Transverse colon (tissue), 4 donors: ENCODE measurements at places on chromosomes 13 and 19. TPM values are rescaled to one million over a fixed set of nuclear protein-coding genes. Genes with fewer than 3 reads are reported as not detected.

Gene IL11
- not detected for total RNA-seq

Gene UBA52
- total RNA-seq = 421 TPM

Gene EPS8L1
- total RNA-seq = 57.5 TPM

Gene STOML3
- total RNA-seq = not detected

Gene ANGPTL8
- total RNA-seq = not detected

Gene ACP7
- total RNA-seq = not detected

DNA sequence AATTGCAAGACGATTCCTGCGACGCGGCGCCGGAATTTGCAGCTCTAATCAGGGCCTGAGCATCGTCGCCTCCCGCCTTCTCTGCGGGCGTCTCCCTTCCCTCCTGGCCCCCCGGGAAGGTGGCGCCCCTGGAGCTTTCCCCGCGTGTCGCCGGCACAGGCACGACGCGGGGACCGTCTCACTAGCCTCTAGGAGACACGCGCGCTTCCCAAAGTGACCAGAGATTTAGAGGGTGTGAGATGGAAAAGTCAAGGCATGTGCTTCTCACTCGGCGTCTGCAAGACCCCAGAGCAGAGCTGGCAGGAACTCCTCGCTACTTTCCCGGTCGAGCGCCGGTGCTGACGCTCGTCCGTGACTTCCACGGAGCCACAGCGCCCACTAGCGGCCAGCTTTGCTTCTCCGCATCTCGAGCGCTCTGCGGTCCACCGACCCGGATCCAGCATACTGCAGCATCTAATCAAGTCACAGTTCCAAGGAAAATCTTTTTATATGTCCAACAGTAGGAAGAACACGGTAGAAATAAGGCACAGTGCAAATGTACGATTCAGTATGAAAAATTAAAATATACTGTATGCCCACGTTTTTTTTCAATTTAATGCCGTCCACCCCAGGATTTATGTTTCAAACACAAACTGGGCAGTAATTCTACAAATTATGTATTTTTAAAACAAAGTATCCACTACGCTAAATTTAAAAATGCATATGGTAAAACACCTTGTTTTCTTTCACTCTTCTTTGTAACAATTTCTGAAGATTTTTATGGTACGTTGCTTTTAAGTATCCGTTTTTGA, 977 bp upstream of the EFNB2 start:
- peak; percentile 93 for DNase-seq

DNA sequence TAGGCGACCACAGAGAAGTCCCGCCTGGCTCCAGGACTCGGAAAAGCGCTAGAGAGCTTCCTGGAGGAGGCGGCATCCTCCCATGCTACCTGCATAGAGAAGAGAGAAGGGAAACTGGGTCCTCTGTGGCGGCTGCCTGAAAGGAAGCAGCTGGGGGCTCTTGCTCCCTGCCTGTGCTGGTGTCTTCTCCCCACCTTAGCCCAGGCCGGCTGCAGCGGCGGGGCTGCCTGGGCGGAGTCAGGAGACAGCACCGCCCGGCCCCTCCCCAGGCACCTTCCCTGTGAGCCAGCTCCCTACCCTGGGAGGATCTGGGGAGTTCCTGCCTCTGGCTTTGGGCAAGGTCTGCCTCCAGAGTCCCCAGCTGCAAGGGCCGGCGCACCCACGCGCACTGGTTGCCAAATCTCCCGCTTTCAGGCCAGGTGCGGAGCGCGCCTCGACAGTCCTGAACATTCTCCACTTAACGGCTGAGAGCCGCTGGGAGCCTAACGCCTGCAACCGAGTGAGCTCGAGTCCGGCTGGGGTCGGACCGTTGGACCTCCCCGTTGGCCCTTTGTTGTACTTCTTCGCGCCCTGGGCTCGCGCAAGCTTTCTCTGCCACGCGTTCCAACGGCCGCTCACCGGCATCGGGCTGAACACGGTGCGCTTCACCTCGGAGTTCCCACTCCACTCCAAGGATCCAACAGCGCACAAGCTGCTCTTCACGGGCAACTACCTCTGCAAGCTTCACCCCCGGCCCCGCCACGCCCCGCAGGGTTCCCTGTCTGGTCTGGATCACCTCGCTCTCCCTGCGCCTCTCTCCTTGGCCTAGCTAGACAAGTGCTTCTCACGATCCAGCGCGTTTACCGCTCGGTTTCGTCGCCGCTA, 21.8 kb upstream of the ZNF30 start:
- DNase-seq = no peak

GRCh38 chr13:93234459-93234858, 7.9 kb downstream of the GPC6 start:
- no peak for DNase-seq

DNA sequence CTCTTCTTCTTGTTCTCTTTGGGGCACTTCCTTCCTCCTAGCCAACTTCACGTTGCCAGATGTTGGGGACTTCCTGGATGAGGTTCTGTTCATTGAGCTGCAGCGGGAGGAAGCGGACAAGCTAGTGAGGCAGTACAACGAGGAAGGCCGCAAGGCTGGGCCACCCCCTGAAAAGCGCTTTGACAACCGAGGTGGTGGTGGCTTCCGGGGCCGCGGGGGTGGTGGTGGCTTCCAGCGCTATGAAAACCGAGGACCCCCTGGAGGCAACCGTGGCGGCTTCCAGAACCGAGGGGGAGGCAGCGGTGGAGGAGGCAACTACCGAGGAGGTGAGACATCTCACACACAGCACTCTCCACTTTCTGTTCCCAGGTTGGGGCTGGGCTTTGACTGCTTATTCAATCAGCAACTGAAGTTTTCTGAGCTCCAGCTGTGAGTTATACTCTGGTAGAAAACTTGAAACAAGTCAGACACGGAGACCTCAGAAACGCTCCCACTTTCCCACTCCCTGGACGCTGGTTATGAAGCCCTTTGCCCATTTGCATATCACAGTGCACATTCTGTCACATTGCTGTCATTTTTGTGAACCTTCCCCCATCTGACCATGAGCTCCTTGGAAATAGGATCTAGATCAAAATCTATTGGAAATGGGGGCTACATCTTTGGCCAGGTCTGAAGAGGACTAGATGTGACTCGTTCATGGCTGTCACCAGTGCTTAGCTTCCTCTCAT, 7.2 kb upstream of the CCDC97 start:
- peak; percentile 66 for DNase-seq

DNA sequence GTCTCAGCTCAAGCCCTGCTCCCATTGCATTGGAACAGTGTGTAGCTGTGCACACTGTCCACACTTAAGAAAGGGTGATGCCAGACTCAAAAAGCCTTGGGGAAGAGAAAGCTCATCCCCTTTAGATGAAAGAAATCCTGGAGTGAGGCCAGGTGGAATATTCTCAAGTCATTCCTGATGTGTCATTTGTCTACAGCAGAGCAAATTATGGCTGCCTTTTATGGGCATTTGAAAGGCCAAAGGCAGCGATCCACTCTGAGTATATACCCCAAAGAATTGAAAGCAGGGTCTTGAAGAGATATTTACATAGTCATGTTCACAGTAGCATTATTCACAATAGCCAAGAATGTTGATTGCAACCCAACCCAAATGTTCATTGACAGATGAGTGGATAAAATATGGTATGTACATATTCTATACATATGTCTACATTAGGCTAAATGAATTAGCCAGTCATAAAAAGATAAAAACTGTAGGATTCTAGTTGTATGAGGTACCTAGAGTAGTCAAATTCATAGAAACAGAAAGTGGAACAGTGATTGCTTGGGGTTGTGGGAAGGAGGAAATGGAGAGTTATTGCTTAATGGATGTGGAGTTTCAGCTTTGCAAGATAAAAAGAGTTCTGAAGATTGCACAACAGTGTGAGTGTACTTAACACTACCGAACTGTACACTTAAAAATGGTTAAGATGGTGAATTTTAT, 214.9 kb downstream of the KCNRG start:
- no peak for DNase-seq

DNA sequence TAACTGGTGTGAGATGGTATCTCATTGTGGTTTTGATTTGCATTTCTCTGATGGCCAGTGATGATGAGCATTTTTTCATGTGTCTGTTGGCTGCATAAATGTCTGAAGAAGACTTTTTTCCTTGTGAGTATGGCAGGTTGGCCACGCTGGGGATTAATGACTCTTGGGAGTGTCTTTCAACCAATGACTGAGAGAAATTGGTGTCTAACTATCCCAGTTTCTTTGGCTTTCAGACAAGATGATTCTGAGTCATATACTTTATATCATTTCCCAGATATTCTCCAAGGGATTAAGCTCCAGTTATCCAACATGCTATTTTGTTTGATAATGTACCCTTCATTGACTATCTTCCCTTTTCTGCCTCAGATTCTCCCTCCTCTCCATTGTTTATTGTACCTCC, 35.5 kb upstream of the CSNK1A1L start:
- DNase-seq = no peak

GRCh38 chr13:40479196-40479845, 187.1 kb downstream of the FOXO1 start:
- DNase-seq = no peak

GRCh38 chr19:33387351-33388230, 14.1 kb downstream of the CEBPG start:
- DNase-seq = no peak

DNA sequence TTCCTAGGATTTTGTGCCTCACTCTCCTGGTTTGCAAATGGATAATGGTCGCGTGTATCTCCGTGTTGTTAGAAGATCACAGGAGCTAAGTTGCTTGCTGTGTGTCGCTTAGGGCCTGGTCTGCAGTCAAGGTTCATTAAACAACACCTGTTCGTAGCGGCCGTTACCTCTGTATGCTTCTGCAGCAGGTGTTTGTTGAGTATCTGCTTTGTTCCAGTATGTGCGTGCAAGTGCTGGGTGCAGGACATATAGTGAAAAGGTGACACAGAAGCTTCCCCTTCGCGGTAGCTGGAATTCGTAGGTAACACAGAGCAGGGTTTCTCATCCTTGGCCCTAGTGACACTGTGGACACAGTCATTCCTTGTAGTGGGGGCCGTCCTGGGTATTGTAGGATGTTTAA, 5.4 kb downstream of the MED25 start:
- no peak for DNase-seq

DNA sequence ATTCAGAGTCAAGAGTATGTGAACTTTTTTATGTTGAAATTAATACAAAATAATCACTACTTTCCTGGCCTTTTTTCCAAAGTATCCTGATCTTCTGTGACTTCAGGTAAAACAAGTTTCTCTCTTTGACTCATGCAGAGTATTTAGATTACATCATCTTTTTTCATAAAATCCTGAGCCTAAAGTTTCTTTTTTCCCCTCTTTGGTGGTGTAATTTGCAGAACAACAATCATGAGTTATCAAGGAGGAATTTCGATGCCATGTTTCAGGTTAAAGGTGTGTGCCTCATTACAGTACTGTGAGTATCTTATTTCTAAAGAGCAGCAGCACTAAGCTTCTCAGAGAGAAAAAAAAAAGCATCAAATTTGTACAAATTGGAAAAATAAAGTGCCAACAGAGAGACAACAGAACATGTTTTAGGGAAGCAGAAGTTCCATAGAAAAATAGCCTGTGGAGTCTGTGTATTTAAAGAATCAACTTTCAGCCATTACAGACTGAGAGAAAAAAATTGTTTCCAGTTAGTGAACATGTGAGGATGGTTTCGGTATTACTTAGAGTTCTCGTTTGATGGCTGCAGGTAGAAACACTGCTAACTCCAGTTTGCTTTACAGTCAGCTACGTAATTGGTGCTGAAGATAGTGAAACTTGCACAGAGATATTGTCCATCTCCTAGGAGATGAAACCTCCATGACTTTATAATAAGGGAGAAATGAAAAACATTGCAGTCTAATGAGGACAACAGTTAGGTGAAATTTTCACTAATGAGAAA, 78.1 kb upstream of the PCDH9 start:
- no peak for DNase-seq

- DNase-seq = no peak
These were observed 13.4 kb downstream of the TBC1D4 start for GRCh38 chr13:75468602-75469001.

GRCh38 chr13:95485518-95486144, 66.9 kb upstream of the CLDN10 start:
- DNase-seq = no peak

- no peak for DNase-seq
These were observed 6.2 kb downstream of the SETDB2 start for GRCh38 chr13:49450105-49450819.

DNA sequence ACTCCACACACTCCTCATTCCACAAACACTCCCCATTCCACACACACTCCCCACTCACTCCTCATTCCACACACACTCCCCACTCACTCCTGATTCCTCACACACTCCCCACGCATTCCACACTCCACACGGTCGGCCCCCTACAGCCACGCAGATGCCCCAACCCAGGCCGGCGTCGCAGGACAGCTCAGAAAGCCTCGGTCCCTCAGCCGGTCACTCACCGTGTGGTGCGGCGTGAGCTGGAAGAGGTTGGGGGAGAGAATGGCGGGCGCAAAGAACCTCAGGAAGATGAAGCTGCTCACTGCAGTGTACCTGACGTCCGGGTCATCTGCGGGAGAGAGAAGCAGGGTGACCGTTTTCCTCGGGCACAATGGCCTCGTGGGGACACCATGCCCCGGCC, 39.0 kb upstream of the C13orf46 start:
- no peak for DNase-seq

GRCh38 chr13:98207416-98207815, 30.3 kb upstream of the RNF113B start:
- DNase-seq = no peak

- no peak for DNase-seq
These were observed 86.0 kb downstream of the ING1 start for GRCh38 chr13:110799246-110800236.

DNA sequence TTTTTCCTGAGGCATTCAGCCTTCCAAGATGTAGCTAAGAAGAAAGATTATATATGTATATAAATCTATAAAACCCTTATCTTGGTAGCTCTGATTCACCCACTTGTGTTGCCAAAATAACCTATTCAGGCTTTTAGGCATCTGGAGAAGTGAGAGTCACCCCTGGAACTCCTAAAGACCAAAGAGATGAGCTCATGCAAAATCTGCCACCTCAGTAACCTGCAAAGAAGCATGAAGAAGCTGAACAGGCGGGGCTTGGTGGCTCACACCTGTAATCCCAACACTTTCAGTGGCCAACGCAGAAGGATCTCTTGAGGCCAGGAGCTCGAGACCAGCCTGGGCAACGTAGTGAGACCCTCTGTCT, 393.7 kb downstream of the FOXO1 start:
- DNase-seq = no peak

- no peak for DNase-seq
These were observed 12.1 kb downstream of the CEBPA start for GRCh38 chr19:33290082-33290815.

DNA sequence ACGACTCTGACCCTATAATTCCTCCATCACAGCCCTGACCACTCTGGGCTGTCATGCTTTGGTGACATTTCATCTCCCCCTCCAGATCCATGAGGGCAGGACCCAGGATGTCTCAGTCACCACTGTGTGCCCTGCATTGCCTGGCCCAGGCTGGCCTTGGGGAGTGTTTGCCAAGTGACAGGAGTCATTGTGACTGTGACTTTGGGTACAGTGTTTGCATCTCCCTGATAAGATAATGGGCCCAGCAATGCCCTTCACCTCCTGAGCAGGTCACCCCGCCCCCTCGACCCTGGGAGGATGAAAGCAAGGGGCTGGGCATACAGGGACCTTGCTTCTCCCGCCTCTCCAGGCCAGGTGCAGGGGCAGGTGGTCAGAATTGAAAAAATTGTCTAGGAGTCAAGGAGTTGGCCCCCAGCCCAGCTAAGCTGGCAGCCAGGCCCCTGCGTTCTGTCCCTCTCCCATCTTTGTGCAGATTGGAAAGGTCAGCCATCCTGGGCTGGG, 5.9 kb upstream of the ATP4A start:
- no peak for DNase-seq
